Mucosa of descending colon (tissue), 3 donors: ENCODE measurements at places on chromosomes 11 and 22. TPM values are rescaled to one million over a fixed set of nuclear protein-coding genes. Genes with fewer than 3 reads are reported as not detected.

Gene ACTN3
- 0.09 TPM for total RNA-seq

Gene HIC2
- 6.2 TPM for total RNA-seq

Gene KCNQ1
- total RNA-seq: 15.5 TPM

Gene BRSK2
- 0.60 TPM for total RNA-seq

Gene STK33
- total RNA-seq: 15.1 TPM

Gene ANO3
- total RNA-seq: 1.3 TPM

Gene ZNF70
- 7.5 TPM for total RNA-seq

Gene JHY
- total RNA-seq: 5.4 TPM

Gene NTM
- total RNA-seq: 0.64 TPM

Gene RIMBP3C
- 0.22 TPM for total RNA-seq

Gene MIOX
- not detected for total RNA-seq

Gene EFCAB6
- total RNA-seq: 1.7 TPM

Gene PIH1D2
- total RNA-seq: 2.4 TPM

Gene UBQLN3
- not detected for total RNA-seq

Gene FDXACB1
- total RNA-seq: 2.3 TPM

Gene OLFML1
- 11.2 TPM for total RNA-seq

DNA sequence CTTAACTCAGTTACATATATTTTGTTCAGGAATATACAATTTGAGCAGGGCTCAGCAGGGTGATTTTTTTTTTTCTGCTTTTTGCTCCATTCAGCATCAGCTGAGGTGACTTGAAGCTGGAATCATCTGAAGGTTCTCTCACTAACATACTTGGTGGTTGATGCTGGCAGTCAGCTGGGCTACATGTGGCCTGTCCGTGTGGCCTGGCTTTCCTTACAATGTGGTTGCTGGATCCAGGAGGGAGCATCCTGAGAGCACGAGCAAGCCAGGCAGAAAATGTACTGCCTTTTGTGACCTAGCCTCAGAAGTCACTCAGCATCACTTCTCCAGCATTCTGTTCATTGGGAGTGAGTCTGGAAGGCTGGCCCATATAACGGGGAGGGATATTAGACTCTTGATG is 151.6 kb upstream of the E2F8 start:
- DNase-seq: no peak

GRCh38 chr11:73244589-73245240 is 26.6 kb downstream of the P2RY2 start:
- DNase-seq: no peak

GRCh38 chr11:66956689-66957290 is 1.4 kb downstream of the PC start:
- peak; percentile 34 for DNase-seq

DNA sequence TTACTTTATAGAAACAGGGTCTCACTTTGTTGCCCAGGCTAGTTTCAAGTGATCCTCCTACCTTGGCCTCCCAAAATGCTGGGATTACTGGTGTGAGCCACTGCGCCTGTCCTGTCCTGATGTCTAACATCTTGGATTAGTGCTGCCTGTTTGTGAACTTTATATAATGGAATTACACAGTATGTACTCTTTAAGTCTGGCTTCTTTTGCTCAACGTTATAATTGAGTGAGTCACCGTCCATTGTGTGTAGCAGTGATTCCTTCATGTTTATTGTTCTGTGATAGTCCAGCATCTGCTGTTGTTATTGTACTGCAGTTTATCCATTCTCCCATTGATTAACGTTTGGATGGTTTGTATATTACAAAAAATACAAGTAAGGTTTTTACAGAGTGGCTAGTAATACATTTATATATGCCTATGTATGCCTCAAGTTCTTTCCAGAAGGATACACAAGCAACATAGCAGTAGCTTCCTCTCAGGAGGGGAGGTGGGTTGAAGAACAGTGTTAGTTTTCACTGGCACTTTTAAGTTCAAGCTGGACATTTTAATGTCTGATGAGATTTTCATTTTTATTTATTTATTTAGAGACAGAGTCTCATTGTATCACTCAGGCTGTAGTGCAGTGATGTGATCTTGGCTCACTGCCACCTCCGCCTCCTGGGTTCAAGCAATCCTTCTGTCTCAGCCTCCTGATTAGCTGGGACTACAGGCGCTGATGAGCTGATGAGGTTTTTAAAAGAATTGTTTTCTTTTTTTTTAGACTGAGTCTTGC is 25.2 kb upstream of the MICALL1 start:
- no peak for DNase-seq

DNA sequence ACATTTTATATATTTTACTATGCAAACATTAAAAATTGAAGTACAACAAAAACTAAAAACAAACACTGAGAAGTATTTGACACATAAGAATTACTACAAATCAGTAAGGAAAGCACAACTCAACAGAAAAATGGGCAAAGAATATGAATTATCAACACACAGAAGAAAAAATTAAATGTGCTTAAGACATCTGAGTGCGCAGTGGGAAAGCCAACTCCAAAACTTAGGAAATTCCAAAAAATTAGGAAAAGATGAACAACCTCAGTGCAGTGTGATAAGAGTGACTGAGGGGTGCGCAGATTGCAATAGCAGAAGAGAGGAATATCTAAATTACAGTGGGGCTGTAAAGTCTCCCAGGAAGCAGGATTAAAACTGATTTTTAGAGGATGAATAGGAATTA is 1.9 kb upstream of the TMEM41B start:
- no peak for DNase-seq

GRCh38 chr22:49965091-49966040 is 4.8 kb downstream of the PIM3 start:
- DNase-seq: peak; percentile 59

DNA sequence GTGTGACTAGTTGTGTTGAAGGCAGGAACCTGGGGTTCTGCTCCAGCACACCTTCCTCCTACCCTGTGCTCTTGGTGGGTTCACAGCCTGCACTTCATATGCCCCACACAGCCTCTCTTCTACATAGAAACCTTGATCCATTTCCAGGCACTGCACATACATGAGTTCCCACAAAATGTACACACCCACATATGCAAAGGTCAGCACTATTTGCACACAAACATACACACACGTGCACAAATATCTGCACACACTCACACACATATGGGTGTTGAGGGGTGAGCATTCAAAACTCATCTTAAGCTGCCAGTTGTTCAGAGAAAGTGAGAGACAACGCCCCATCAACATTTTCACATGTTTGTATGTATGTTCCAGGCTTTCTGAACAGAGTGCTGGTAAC is 201.0 kb downstream of the BARX2 start:
- DNase-seq: no peak

- no peak for DNase-seq
These were observed 913.8 kb upstream of the CHORDC1 start for GRCh38 chr11:91136631-91137030.

DNA sequence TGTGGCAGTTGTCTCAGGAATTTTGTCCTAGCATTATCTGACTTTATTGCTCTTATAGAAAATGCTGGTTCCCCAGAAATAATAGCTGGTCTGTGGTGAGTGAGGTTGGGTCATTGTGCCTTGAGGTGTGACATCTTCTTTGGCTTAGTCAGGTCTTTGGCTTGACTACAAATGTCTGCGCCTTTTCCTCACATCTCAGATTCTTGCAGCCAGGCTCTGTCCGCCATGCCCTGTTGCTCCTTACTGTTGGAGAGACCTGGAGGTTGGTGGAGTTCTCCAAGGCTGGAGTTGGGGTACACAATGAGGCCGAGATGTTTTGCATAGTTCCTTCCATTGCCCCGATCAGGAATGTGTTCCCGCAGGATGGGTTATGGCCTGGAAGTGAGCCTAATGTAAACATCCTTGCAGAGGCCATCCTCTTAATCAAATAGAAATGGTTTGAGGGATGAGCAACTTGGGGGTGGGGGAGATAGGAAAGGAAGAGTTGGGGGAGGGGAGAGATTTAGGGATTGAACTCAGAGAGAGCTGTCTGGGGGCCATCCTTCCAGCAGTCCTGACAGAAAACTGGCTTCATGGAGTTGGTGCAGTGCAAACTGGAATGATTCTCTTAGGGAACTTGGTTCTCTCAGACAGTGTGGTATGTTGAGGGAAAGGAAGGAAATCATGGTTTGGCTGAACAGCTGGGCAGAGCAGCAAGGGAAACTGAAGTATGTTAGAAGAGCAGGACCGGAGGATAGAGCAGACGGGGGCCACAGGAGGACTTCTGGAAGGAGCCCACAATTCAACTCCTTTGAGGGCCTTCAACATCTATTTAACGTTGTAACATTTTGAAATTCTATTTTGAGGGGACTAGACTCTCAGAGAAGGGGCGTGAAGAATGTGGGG is 49.9 kb downstream of the ZBTB16 start:
- DNase-seq: no peak

GRCh38 chr22:39142088-39142680 is 10.3 kb downstream of the CBX7 start:
- no peak for DNase-seq

- DNase-seq: no peak
These were observed 72.8 kb upstream of the CLNS1A start for GRCh38 chr11:77710358-77710757.

GRCh38 chr22:22080270-22080669 is 97.7 kb upstream of the TOP3B start:
- DNase-seq: no peak

DNA sequence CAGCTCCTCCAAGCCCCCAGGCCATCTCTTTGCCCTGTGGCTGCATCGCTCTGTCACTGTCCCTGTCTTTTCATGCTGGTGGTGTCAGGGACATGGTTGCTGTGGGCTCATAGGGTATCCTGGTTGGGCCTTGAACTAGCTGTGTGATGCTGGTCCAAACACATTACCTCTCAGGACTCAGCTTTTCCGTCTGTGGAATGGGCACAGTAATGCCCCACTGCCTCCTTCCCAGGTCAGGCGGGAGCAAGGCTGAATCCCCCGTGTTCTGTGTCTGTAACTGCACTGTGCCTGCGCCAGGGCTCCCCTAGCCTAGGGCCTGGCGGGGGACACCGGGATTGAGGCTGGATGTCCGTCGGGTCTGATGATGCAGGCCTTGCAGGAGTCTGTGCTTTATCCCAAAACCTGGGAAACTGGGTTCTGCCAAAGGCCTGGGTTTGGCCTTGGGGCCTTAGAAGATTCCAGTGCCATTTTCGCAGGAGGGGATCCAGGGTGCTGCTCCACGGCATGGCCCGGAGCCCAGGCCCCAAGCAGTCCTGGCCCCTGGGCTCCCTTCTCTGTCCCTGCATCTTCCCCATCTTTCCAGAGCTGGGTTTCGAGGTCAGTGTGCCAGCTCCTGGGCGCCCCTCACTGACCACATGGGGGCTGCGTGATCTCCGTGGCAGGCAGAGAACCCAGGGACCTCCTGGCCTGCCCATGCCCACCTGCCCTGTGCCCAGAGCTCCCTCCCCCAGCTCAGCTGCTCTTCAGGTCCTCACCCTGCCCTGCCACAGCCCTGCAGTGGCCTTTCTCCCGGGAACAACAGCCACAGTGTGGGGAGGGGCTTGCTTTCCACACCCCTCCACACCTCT is 32.7 kb upstream of the CELSR1 start:
- no peak for DNase-seq

DNA sequence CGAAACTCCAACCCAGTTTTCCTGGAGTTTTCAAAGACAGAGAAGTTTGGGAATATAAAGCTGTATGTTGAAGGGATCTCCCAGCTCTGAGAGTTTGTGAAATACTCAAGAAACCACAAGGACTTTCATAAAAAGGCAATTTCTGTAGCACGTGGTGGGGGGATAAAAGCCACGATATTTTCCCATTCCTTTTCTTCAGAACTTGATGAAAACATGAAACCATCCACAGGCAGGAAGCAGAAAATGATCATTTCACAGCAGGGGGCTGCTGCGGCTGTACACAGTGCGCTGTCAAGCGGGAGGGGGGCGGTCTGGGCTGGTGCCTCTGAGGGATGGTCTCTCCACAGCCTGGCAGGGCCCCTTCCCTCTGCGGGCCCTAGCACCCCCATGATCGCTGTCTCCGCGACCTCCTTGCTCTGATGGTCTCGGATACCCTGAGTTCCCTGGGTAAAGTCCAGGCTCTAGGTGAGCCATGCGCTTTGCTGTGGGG is 423.2 kb downstream of the MN1 start:
- no peak for DNase-seq

DNA sequence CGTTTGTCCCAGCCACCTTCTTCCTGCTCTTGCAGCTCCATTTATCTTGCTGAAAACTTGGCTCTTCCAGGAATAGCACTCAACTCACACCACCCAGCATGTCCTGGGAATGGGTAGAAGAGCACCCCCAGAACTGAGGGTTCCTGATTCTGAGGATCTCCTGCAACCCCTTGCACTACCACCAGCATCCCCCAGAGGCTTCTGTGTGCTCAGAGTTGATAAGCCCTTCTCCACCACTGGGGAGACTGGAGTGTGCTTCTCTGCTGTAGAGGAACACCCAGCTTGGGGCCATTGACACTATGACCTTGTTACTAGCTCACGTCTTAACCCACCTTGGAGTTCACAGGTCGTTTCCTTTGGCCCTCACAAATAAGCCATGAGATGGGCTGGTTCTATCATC is 121.0 kb downstream of the GRIK4 start:
- DNase-seq: no peak

DNA sequence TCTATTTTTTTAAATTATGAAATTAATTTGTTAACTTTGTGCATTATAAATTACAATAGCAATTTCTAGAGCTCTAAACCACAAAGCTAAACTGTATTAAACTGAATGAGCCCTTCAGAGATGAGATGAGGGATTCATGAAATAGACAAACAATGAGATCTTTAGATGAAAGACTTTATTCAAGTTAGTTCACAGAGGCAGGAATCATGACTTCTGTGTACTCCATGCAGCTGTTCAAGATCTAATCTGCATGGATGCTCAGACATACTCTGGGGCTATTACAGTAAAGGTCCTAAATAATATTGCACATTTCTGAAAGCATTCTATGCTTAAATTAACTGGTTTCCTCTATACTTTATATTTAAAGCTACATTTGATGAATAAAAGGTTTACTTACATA is 122.7 kb downstream of the FCHSD2 start:
- DNase-seq: no peak

- no peak for DNase-seq
These were observed 72.0 kb downstream of the SLC1A2 start for GRCh38 chr11:35347173-35347878.

DNA sequence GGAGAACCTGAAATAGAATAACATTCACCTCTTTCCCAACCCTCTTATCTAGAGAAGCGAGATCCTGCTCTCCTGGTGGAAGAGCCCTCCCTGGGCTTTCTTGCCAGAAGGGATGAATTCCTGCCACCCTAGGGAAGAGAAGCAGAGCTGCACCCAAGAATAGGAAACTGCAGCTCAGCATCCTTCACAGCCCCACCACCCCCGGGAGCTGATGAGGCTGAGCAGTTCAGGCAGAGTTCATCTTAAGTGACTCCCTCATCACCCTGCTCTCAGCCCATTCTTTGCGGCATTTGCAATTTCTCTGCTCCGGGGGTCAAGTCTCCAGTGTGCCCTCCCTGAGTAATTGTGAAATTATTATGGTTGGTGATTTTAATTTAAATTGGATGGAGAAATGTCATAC is 514.9 kb downstream of the BUD13 start:
- DNase-seq: no peak

DNA sequence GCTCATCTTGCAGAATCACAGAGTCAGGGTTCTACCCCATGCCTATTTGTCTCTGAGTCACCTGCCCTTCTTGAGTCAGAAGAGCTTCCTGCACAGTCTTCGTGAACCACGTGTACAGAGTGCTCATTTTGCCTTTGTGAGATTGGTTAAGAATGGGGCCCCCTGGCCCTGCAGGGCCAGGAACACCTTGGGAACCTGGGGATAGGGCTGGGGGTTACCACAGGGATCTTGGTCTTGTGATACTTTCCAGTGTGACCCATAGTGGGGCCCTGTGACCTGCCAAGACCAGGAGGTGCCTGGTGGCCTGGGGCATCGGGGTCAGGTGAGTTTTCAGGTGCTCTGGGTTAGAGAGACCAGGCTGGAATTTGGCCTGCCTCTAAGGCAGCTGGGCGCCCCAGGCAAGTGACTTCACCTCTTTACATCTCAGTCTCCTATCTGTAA is 9.4 kb downstream of the TMPRSS13 start:
- no peak for DNase-seq
